Cardiac muscle cell (in vitro differentiated cells and primary cell): ENCODE measurements at places on chromosomes 6 and 20. TPM values are rescaled to one million over a fixed set of nuclear protein-coding genes. Genes with fewer than 3 reads are reported as not detected.

Gene MLIP
- total RNA-seq, result 60.5 and 65.4 TPM in 2 replicates

Gene LBP
- total RNA-seq, result not detected in 2 replicates

Gene SEMG1
- total RNA-seq, result not detected in 2 replicates

Gene SIRPD
- total RNA-seq, result not detected in 2 replicates

Gene SLC17A9
- 2.5 and 3.2 TPM in 2 replicates for total RNA-seq

Gene PDE10A
- 3.0 and 5.4 TPM in 2 replicates for total RNA-seq

Gene CLPSL2
- total RNA-seq, result not detected in 2 replicates

Gene HLA-DQB2
- not detected in 2 replicates for total RNA-seq

Gene HLA-DPA1
- 0.21 and 1.1 TPM in 2 replicates for total RNA-seq

Gene PRSS35
- 60.2 and 89.7 TPM in 2 replicates for total RNA-seq

Gene PPP1R18
- 25.7 and 43.5 TPM in 2 replicates for total RNA-seq

Gene POFUT1
- total RNA-seq, result 26.2 and 31.4 TPM in 2 replicates

Gene REPS1
- 43.9 and 49.5 TPM in 2 replicates for total RNA-seq

Gene CBLN4
- total RNA-seq, result not detected in 2 replicates

Gene BPIFB4
- total RNA-seq, result not detected in 2 replicates

Gene SLC16A10
- 14.6 and 21.4 TPM in 2 replicates for total RNA-seq

Gene TPD52L1
- 50.1 and 72.8 TPM in 2 replicates for total RNA-seq

Gene FAXC
- total RNA-seq, result 0.14 and 0.30 TPM in 2 replicates

Gene TP53INP2
- total RNA-seq, result 8.4 and 13.5 TPM in 2 replicates

Gene NNAT
- 3.6 and 4.2 TPM in 2 replicates for total RNA-seq

Gene ADISSP
- 22.5 and 24.1 TPM in 2 replicates for total RNA-seq

Gene LTA
- total RNA-seq, result not detected in 2 replicates

Gene HFE
- 0.66 and 0.99 TPM in 2 replicates for total RNA-seq

Gene RIPK1
- 3.4 and 4.5 TPM in 2 replicates for total RNA-seq

Gene NKX2-2
- not detected in 2 replicates for total RNA-seq

Gene TREM1
- total RNA-seq, result not detected in 2 replicates

Gene KCNK5
- 0.27 and 0.28 TPM in 2 replicates for total RNA-seq

Gene NKAIN2
- not detected in 2 replicates for total RNA-seq

Gene LST1
- total RNA-seq, result 1.7 TPM in 1 of 2 replicates, not detected in the other

Gene OR12D3
- total RNA-seq, result not detected in 2 replicates

Gene TFAP2A
- not detected in 2 replicates for total RNA-seq

Gene TRIM39
- total RNA-seq, result 13.9 and 16.1 TPM in 2 replicates

Gene MUC22
- total RNA-seq, result not detected in 2 replicates
